ENCODE measurements at places on chromosomes 6 and 20.

DNA sequence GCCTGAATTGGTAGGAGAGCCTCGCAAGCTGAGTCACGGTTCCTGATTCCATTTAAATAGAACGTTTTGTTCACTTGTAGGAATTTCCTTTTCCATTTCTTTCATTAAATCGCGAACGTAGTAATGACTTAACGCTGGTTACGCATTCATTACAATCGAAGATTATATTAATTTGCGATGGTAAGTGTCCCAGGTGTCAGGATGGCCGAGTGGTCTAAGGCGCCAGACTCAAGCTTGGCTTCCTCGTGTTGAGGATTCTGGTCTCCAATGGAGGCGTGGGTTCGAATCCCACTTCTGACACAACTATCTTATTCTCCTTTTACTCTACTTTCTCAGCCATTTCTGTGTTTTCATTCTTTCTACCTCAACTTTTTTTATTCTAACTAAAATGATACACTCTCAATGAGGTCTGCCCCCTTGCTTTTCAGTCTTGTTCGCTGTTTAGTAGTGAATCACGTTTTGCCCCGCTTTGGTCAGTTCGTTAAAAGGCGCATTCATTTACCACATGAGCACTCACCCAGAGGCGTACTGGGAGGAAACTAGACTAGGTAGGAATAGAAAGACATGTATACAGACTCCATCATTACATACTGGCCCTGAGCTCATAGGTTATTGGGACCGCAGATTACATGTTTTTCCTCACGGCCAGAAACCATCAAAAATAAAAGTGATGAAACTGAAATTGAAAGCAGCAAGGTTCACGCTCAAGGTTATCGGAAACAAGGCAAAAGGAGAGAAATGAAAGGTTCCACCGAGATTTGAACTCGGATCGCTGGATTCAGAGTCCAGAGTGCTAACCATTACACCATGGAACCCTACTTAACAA is 17.3 kb upstream of the TRIM27 start:
- DNase-seq, result peak; percentile 67

GRCh38 chr6:47187893-47188587 is 121.7 kb downstream of the TNFRSF21 start:
- no peak for DNase-seq

GRCh38 chr20:61682996-61683681 is 382.5 kb downstream of the TAF4 start:
- no peak for DNase-seq

- DNase-seq, result no peak
Measured at GRCh38 chr6:139540276-139540675, 165.8 kb upstream of the CITED2 start.

GRCh38 chr20:33411242-33411641 is 9.9 kb upstream of the CDK5RAP1 start:
- DNase-seq, result no peak

DNA sequence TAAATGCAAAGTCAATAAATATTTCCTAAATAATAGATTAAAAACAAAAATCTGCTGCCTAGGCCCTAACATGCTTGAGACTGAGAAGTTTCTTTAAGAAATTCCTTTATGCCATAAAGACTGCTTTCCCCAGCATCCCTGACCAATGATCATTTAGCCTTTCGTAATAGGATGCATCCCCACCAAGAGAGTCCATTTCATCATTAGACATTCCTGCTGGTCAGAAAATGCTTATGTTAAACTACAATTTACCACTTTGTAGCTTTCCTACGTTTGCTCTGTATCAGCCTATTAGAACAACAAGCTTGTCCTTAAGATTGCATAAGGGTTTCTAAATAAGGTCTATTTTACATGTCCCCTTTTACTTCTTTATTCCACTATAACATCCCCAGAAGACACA is 59.8 kb upstream of the HSF2 start:
- no peak for DNase-seq

DNA sequence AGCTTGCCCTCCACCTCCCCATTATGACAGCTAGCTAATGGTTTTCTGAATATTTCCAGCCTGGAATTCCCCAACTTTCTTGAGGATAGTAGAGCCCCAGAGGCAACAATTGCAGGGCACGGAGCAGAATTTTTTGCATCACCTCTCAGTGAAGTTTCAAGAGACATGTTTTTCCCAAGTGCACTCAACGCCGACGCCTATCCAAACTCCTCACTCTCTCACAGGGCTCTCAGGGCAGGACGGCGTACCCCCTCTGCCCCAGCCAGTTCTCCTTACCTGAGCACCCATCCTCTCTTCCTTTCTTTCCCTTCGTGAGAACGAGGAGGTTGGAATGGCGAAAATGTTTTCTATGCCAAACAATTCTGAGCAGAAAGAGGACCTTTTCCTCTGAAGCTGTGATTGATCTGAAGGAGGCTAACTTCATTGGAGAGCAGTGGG is 83.1 kb upstream of the FOXQ1 start:
- DNase-seq, result no peak
